Inflammatory macrophage treated with lipopolysaccharide for 1 hour (primary cell): ENCODE measurements at places on chromosomes 7 and 10.

- no peak for DNase-seq
Observed at GRCh38 chr10:126937026-126937425, 31.8 kb downstream of the DOCK1 start.

DNA sequence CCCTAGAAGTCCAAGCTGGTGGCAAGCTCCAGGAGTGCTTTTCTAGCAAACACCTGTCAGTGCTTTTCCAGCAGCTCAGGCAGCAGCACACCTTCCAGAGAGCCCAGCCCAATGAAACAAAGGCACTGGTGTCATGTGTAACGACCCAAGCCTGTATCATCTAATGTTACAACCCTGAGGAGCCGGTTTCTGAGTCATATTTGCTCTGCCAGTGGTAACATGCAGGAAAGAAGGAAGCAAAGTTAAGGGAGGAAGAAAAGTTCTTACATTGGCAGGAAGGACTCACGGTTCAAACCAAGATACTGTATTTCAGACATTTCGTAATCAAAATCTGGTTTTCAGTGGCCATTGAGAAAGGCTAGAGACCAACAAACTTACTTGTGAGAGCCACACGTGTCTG, at the start of gene ANKRD22:
ANKRD22 (minus strand) TSS at position 139 of the 400 bp plus-strand sequence. CDS start 237 bp downstream, outside the sequence.
- peak; percentile 76 for DNase-seq

- no peak for DNase-seq
Observed at GRCh38 chr7:82080254-82080927, 310.5 kb upstream of the HGF start.

GRCh38 chr10:52481986-52482555, 168.0 kb downstream of the DKK1 start:
- no peak for DNase-seq

DNA sequence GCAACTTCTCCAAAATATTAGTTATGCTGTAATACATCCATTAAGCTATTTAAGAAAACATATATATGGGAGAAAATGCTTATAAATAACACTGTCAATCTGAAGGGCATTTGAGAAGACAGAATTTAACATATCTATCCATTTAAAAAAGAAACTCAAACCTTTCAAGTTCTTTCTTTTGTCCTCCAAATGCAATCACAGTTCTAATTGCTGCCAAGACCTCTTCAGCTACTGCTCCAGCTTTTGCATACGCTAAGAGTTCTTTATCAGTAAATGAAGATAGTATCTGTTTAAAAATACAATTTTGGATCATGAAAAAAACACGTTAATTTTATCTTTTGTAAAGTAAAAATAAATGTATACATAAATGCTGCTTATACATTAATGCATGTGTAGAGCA, 39.6 kb downstream of the ABCB1 start:
- no peak for DNase-seq

GRCh38 chr10:124477614-124478363, 16.2 kb downstream of the LHPP start:
- no peak for DNase-seq
